ENCODE measurements at places on chromosomes 1 and 21.

GRCh38 chr1:84573967-84574842 lies at the start of gene CTBS:
Gene CTBS (minus strand): TSS chr1:84574440. CDS start chr1:84574415, 25 bp downstream.
- peak; percentile 52 for DNase-seq

- DNase-seq = no peak
Observed at GRCh38 chr1:21287905-21288514, 2.3 kb downstream of the ECE1 start.

GRCh38 chr21:31409831-31410487 lies 65.9 kb upstream of the TIAM1 start:
- no peak for DNase-seq

DNA sequence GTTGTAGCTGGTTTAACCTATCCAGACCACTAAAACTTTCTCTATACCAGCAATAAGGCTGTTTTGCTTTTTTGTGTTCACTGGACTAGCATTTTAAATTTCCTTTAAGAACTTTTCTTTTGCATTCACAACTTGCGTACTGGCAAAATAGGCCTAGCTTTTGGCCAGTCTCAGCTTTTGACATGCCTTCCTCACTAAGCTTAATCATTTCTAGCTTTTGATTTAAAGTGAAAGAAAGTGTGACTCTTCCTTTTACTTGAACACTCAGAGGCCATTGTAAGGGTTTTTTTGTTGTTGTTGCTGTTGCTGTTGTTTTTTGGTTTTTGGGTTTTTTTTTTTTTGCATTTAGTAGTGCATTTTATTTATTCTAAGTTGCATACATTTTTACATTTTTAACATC lies 15.2 kb downstream of the RPAP2 start:
- no peak for DNase-seq

DNA sequence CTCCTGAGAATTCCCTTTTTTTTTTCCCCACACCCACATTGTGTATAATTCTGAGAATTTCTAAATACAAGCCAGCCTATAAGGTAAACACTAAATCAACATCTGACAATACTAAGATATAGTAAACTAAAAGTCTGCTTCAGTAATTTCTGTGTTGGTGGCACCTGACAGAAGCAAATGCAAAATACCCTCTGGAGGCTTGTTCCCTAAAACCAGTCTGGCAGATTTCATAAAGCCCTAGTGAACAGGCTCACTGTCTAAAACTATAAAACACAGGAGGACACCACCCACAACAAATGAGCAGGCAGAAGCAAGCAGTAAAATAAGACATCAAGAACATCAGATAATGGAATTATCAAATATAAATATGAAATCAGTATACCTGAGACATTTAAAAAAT lies 11.5 kb downstream of the TRIM33 start:
- no peak for DNase-seq

GRCh38 chr1:184890539-184890973 lies 83.8 kb downstream of the NIBAN1 start:
- peak; percentile 36 for DNase-seq

GRCh38 chr1:206578068-206578977 lies 33.9 kb downstream of the EIF2D start:
- no peak for DNase-seq

- no peak for DNase-seq
Observed at GRCh38 chr1:66090859-66091457, 298.3 kb downstream of the PDE4B start.

- DNase-seq = no peak
Observed at GRCh38 chr1:152164517-152165136, 5.6 kb upstream of the RPTN start.

- DNase-seq = no peak
Observed at GRCh38 chr1:198903621-198904020, 264.8 kb downstream of the PTPRC start.

DNA sequence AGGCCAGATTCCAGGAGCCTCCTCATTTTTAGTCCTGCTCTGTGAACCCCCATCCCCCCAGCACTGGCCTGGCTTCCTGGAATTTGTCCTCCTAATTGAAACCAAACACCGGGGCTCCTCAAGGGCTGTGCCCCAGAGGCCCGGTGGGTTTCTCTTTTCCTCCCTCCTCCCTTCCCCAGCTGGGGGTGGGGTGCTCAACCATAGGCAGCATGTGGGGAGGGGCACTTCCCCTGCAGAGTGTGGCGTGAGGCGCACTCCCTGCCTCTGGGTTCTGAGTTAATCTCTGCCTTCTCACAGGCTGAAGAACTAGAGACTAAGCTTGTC lies 67.5 kb upstream of the ACOT11 start:
- no peak for DNase-seq

- DNase-seq = no peak
Observed at GRCh38 chr1:222622765-222623164, 4.9 kb downstream of the MIA3 start.

- DNase-seq = no peak
Observed at GRCh38 chr1:11324567-11325165, 51.7 kb downstream of the UBIAD1 start.

DNA sequence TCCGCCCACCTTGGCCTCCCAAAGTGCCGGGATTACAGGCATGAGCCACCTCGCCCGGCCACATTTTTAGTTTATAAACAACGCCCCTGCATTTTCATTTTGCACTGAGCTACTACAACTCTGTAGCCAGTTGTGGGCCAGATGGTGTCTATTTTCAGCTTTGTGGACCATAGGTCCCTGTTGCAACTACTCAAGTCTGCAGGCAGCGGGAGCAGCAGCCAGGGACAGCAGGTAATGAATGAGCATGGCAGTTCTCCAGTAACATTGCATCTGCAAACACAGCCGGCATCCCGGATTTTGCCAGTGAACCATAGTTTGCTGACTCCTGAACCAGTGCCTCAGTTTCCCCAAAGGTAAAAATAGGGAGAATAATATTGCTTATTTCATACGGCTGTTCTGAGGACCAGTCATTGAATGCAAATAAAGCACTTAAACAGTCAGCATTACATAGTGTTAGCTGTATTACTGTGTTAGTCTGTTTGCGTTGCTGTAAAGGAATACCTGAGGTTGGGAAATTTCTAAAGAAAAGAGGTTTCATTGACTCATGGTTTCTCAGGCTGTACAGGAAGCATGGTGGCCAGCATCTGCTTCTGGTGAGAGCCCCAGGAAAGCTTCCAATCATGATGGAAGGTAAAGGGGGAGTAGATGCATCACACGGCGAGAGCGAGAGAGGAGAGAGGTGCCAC lies 65.5 kb upstream of the SLC45A1 start:
- no peak for DNase-seq

GRCh38 chr1:89865498-89866382 lies 44.9 kb downstream of the LRRC8D start:
- DNase-seq = no peak

DNA sequence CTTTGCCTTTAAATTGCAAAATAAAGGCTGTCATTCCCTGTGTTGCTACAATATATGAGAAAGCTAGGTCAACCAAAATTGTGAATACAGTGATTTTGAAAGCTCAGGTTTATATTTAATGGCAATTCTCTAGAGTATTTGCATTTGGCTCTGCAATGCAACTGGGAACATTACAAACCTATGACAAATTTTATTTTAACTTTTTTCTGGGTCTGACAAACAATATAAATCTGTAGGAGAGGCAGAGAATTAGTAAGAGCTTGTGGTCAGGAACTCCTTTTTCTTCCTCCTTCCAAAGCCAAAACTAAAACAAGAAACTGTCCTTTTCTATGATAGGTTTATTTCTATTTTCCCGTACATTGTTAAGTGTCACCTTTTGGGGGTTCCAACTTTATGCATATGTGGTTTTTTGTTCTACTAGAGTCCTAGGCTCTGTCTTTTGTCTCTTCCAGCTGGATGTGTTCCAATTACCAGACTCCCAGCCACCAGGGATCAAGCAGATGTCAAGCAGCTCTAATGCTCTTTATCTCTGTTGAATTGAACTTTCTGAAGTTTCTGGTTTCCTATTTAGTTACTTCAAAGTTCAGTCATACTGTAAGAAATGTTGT lies 106.9 kb downstream of the ASH1L start:
- DNase-seq = no peak

DNA sequence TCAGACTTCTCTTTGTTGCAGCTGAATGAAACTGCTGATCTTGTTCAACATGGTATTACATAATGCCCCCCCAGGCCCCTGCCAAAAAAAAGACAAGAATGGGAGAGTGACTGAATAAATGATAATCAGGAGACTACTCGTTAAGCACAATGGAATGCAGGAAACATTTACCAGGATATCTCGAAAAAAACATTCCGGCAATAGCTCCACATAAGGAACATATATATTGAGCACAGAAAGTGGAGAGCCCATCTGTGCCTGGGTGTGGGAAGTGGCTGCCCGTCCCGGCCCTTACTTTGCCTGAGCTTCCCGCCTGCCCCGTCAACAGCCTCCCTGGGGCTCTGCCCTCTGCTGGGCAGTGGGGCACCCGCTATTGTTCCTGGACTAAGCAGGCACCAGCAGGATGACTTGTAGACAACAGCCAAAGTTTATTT lies 13.3 kb downstream of the TRIM11 start:
- DNase-seq = no peak

DNA sequence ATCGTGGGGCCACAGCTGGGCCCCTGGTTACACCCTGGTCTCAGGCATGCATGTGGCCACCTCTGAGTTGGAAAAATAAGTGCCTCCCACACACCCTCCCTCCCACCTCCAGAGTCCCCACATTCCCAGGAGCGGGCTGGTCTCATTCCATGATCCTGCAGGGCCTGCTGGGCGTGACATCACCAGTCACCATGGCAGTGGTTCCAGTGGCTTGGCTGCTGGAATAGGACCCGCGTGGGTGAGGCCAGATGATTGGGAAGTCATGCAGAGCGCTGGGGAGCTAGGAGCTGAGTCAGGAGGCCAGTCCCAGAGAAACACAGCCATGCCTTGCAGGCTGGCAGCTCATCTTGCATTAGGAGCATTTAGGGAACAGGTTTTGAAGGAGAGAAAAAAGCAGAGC lies 125.4 kb upstream of the TMEM51 start:
- peak; percentile 57 for DNase-seq

DNA sequence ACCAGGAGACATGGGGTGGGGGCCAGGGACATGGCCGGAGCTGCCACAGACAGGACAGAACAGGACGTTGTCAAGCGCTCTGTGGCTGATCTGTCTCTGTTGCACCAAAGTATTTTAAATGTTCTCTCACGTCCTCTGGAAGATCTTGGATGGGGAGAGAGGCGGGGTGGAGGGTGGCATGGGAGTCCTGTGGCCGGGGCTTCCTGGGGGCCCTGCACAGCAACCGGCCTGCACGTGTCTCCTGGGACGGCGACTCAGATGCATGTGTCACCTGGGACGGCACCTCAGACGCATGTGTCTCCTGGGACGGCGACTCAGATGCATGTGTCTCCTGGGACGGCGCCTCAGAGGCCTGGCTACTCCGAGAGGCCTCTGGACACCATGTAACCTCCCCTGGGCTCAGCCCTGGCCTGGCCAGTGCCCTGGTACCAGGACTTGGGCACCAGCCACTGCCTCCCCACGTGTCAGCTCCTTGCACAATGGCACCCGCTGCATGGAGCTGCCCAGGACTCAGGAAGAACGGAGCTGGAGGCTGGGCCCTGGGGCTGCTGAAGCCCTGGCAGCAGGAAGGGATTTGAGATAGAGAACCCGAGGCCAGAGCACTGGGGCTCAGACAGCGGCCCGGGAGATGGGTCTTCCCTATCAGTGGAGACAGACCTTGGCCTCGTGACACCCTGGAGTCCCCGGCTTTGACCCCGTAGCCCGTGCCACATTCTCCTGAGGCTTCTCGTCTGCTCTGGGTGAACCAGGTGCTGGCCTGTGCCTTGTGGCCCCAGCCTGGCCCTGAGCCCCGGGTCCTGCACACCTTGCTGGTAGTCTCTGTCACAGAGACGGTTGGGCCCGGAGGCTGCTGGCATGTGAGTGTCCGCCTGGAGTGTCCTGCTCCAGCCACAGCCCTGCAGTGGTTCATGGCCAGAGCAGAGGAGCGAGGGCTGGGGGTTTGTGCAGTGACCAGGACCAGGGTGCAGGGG lies 14.7 kb upstream of the SLC19A1 start:
- no peak for DNase-seq

DNA sequence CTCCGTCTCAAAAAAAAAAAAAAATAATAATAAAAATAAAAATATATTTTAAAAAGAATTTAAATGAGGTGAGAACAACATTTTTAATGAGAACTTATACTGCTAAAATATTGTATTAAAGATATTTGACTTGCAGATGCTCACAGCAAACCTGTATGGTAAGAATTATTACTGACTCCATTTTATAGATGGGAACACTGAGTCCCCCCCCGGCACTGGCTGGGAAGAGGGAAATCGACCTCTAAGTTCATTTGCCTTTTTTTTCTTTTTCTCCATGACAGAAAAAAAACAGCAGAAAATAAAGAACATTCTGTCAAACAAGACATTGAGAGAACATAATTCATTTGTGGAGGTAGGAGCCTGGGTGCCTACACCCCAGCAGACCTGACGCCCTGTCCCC lies 13.4 kb upstream of the PADI6 start:
- DNase-seq = no peak

GRCh38 chr1:8010080-8010664 lies 15.9 kb downstream of the ERRFI1 start:
- DNase-seq = no peak

- DNase-seq = no peak
Observed at GRCh38 chr1:23221107-23221506, 3.8 kb upstream of the HTR1D start.

GRCh38 chr1:3355894-3356826 lies 98.3 kb upstream of the ARHGEF16 start:
- no peak for DNase-seq

GRCh38 chr1:229368347-229368746 lies 25.5 kb upstream of the CCSAP start:
- no peak for DNase-seq

GRCh38 chr21:33685613-33686197 lies 43.4 kb downstream of the ITSN1 start:
- no peak for DNase-seq

GRCh38 chr21:44052071-44052829 lies 40.1 kb downstream of the TRAPPC10 start:
- DNase-seq = no peak

- no peak for DNase-seq
Observed at GRCh38 chr1:87685311-87686135, 356.8 kb downstream of the LMO4 start.

DNA sequence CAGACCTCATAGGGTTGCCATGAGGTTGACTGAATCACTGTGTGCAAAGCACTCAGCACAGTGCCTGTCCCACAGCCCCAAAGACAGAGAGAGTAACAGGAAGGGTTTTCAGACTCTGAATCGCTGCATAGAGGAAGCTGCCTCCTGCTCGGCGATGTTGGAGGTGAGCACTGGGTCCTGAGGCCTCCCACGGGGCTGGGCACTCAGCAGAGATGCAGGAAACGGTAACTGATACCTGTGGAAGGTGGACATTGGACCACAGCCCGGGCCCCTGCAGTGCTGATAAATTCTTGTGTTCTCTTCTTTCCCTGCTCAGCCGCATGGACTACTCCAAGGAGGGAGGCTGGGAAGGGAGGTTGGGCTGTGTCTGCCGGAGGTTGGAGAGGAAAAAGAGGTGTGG lies 389.7 kb downstream of the PTPRU start:
- DNase-seq = no peak
